Heart right ventricle (tissue), 16 donors: ENCODE measurements at places on chromosomes 7 and 10. TPM values are rescaled to one million over a fixed set of nuclear protein-coding genes. Genes with fewer than 3 reads are reported as not detected.

GRM8 gene
- polyA plus RNA-seq, result 0.16 TPM

PITX3 gene
- polyA plus RNA-seq, result 10.4 TPM

SLC29A4 gene
- 4.4 TPM for polyA plus RNA-seq

NPSR1 gene
- polyA plus RNA-seq, result not detected

SPDYE9 gene
- polyA plus RNA-seq, result not detected

MEPCE gene
- 18.7 TPM for polyA plus RNA-seq

SDK1 gene
- polyA plus RNA-seq, result 2.3 TPM

AKR1D1 gene
- polyA plus RNA-seq, result not detected

CSTF2T gene
- 10.5 TPM for polyA plus RNA-seq

DNA sequence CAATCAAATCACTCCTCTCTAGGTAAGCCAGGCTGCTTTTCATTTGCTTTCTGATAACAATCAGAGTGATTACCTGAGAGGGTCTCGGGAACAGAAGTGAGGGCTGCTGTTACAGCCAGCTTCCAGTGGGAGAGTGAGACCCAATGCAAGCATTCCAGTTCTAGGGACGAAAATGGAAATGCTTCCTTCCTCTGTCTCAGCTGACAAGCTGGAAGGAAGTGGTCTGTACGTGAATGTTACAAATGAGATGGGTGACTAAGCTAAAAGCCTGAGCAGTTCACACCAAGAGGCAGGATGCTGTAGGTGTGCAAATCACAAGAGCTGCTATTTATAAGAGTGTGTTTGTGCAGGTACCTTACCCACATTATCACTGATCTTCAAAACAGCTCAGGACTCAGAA is 772.4 kb downstream of the GRID1 start:
- H3K36me3 ChIP-seq, result no peaks in the 10 kb centered on the region
- no peak for DNase-seq
- no peaks in the 10 kb centered on the region for H3K27me3 ChIP-seq
- H3K27ac ChIP-seq, result no peak overlapping the region

- no peaks in the 10 kb centered on the region for H3K27me3 ChIP-seq
- no peak overlapping the region for H3K4me3 ChIP-seq
- no peak for DNase-seq
Observed at GRCh38 chr7:41051062-41051461, 651.8 kb downstream of the INHBA start.

GRCh38 chr10:96584035-96584434 is 2.8 kb downstream of the TM9SF3 start:
- H3K27me3 ChIP-seq, result no peaks in the 10 kb centered on the region
- no peak for DNase-seq
- H3K27ac ChIP-seq, result no peak overlapping the region
- H3K4me1 ChIP-seq, result peaks cover 59% of the 10 kb centered on the region

DNA sequence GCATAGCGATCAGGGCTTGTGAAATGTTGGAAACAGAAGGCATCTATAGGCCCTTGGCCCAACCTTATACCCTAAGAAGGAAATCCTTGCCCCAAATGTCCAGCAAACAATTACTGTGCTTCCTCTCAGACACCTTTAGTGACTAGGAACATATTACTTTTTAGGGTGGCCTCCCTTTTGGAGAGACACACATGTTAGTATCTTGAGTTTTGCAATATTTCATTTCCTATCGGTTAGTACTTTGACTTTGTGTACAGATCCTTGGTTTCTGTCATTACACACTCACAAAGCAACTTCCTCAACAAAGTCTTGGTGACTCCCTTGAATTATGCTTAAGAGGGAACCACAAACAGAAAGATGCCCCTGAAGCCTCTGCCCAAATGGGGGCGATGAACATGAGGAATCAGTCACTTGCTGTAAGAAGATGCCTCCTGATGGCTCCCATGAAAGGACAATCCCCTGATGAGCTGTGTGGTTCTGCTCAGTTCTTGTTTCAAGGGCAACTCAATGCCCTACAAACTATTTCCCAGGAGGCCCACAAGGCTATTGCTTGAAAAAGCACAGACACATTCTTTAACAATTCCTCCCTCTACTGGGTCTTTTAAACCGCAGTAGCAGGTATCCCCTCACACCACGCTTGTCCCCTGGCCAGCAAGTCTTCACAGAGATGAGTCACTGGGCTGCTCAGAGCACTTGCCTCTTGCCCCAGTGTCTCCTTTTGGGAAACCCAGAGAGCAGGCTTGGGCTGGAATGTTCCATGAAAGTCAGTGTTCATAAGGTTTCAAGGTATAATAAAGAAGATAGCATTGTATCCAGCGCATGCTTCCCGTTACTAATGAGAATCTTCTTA is 196.2 kb downstream of the FANK1 start:
- DNase-seq, result no peak
- H3K4me1 ChIP-seq, result no peaks in the 10 kb centered on the region
- no peak overlapping the region for H3K4me3 ChIP-seq
- H3K27me3 ChIP-seq, result no peaks in the 10 kb centered on the region

GRCh38 chr7:778271-778967 is 51.3 kb upstream of the PRKAR1B start:
- peaks cover 98% of the 10 kb centered on the region for H3K36me3 ChIP-seq
- H3K27ac ChIP-seq, result no peak overlapping the region
- H3K27me3 ChIP-seq, result no peaks in the 10 kb centered on the region

DNA sequence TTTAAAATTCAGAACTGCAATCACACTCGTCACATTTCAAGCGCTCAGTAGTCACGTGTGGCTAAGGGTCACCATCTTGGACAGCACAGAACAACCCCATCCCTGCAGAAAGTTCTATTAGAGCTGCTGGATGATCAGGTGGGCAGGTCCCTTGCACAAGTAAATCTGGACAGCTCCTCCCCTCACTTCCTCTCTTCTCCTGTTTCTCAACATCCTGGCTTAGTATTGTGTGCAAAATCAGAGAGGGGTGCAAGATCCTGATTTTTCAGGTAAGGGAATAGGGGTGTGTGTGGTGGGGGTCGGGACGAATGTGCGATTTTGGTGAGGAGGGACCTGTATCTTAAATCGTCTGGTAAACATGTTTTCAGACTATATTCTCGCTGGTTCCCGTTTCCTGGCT is at the start of gene GIMAP4:
Gene GIMAP4 (plus strand): TSS at position 222 of the 400 bp plus-strand sequence. CDS start 2,512 bp downstream, outside the sequence.
- peak within 1 kb of the TSS; percentile 61 for H3K4me3 ChIP-seq
- H3K27me3 ChIP-seq, result no peaks in the 10 kb centered on the region
- H3K27ac ChIP-seq, result peak within 1 kb of the TSS; percentile 94
- H3K4me1 ChIP-seq, result no peaks in the 10 kb centered on the region
- H3K36me3 ChIP-seq, result no peaks in the 10 kb centered on the region

DNA sequence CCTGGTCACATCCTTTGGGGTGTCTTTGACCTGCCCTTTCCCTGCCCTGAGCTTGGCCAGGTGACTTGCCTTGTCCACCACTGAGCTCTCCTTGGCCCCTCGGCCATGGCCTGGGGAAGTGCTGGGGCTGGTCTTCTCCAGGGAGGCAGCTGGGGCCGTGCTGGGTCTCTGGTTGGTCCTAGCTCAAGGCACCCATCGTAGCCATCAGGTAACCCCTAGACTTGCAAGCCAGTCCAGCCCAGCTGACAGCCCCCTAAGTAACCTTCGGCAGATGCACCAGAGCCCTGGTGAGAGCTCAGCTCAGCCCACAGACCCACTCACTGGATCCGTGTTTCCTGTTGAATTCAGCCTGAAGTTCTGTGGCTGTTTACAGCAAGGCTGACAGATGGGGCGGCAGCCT is 176.2 kb upstream of the SHH start:
- H3K36me3 ChIP-seq, result no peaks in the 10 kb centered on the region
- no peak overlapping the region for H3K4me3 ChIP-seq
- no peaks in the 10 kb centered on the region for H3K4me1 ChIP-seq
- H3K27me3 ChIP-seq, result no peaks in the 10 kb centered on the region
- H3K27ac ChIP-seq, result no peak overlapping the region

DNA sequence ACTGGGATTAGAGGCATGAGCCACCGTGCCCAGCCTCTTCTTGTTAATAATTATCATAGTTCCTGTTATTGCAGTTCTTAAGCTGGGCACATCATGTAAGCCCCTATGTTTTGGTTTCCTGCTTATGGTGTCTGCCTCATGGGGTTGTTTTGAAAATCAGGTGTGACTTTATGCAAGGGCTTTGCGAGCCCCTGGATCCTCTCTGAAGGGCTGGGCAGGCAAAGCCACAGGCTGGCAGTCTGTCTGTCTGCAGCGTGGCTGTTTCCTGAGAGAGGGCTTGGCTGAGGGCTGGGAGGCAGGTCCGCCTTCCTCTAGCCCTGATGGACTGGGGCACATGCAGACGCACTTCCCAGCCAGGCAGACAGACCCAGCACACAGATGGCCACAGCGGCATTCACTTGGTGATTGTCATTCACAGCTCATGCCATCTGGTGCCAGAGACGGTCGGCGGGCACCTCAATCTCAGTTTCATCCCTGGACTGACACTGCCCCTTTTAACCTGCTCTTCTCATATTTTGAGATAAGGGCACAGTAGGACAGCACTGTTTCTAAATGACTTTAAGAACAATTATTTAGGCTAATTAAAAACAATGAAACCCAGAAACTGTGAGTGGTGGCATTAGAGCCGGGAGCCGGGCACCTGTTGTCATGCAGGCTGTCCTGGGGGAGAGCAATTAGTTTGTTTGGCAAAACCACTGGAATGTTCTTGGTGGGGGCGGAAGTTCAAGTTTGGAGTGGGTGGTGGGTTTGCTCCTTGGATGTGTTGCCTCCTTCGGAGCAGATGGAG is 35.5 kb downstream of the RBM20 start:
- H3K4me3 ChIP-seq, result no peak overlapping the region
- H3K27me3 ChIP-seq, result no peaks in the 10 kb centered on the region
- peaks cover 86% of the 10 kb centered on the region for H3K4me1 ChIP-seq
- H3K27ac ChIP-seq, result peak overlapping the region; percentile 74
- peak; percentile 51 for DNase-seq
- no peaks in the 10 kb centered on the region for H3K36me3 ChIP-seq

GRCh38 chr10:4847561-4848355 is 21.8 kb downstream of the AKR1E2 start:
- DNase-seq, result peak; percentile 31
- H3K4me1 ChIP-seq, result peaks cover 26% of the 10 kb centered on the region
- H3K27ac ChIP-seq, result peak overlapping the region; percentile 35

DNA sequence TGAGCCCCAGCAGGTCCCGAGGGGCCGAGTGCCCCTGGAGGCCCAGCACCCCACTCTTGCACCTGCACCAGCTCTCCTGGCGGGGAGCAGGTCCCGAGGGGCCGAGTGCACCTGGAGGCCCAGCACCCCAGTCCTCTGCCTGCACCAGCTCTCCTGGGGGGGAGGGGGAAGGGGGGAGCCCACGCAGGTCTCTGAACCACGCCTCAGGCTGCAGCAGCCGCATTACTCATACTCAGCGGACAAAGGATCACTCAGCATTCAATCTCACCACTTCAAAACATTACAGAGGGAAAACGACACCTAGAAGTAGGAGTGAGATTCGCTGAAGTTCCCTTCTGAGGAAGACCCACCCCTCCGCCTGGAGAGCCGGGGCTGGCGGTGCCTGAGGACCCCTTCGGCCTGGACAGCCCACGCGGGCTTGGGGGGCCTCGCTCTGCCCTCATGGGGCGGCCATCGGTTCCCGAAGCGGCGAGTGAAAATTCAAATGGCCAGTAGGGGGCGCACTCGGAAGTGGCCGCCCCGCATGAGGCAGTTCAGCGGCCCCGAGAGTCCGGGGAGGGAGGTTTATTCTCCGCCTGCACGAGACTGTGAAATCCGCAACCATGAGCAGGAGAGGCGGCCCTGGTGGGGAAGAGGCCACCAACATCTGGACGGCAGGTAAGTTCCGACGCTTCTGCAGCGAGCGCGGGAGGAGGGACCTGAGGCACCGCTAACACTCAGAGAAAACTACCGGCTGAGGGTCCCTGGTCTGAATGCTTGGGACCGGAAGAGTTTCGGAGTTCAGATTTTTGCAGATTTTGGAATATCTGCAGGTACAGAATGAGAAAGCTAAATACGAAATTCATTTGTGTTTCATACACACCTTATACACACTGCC is 1.1 kb upstream of the GPER1 start:
- peaks cover 4% of the 10 kb centered on the region for H3K36me3 ChIP-seq
- peak overlapping the region; percentile 35 for H3K4me3 ChIP-seq
- H3K27me3 ChIP-seq, result no peaks in the 10 kb centered on the region
- DNase-seq, result peak; percentile 81
- H3K27ac ChIP-seq, result peak overlapping the region; percentile 47
- H3K4me1 ChIP-seq, result peaks cover 12% of the 10 kb centered on the region

DNA sequence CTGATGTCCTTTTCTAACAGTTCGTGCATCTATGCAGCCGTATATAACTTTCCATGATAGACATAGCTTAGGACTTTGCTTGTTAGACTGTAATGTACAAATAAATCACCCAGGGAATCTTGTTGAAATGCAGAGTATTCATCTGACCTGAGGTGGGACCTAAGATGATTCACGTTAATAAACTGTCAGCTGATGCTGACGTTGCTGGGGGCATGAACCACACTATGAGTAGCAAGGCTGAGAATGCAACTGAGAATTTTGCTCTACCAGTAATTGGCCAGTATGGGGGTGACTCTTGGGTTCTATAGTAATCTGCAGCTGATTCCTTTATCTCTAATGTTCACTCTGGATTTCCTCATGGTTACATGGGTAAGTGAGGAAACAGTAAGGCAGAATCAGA is 130.1 kb upstream of the MALRD1 start:
- no peaks in the 10 kb centered on the region for H3K4me1 ChIP-seq
- H3K4me3 ChIP-seq, result no peak overlapping the region
- no peaks in the 10 kb centered on the region for H3K36me3 ChIP-seq

DNA sequence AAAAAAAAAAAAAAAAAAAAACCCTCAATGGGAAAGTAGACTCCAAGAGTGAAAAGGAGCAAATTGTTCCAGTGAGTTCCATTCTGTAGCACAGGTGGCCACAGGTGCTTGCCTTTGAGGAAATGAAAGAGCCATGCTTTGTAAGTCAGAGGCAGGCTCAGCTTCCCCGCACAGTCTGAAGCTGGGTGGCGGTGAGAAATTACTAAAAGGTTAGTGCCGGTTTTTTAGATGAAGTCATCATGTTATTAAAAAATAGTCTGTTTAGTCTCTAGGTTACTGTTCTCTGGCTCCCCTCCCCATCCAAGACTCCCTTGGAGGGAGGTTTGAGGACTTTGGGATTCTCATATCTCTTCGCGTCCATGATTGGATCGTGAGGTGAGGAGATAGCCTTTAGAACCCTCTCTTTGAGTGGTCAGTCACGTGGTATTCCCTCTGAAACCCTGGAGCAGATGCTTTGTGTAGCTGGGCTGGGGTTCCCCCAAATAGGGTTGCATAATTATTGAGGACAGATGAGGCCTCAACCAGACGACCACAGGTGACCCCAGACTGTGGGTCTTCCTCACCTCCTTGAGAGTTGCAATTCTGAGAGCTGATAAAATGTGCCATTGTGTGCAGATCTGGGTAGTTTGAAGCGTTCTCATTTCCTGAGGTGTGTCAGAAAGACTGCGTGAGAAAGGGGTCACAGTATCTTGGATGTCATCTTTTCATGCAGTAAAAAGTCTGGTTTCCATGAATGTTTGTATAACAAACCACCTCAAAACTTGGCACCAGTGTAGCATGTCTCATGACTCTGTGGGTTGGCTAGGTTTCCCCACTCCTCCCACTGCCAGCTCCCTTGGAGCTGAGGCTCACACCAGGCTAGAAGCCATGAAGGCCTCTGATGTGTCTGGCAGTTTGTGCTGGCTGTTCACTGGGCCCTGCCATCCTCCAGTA is 27.1 kb downstream of the OGDH start:
- no peak overlapping the region for H3K4me3 ChIP-seq
- peaks cover 84% of the 10 kb centered on the region for H3K4me1 ChIP-seq
- peak overlapping the region; percentile 82 for H3K27ac ChIP-seq
- H3K27me3 ChIP-seq, result no peaks in the 10 kb centered on the region
- H3K36me3 ChIP-seq, result no peaks in the 10 kb centered on the region
